ENCODE measurements at places on chromosomes 6 and 20. TPM values are rescaled to one million over a fixed set of nuclear protein-coding genes. Genes with fewer than 3 reads are reported as not detected.

The SLX4IP gene
- 4.0 TPM for total RNA-seq

DNA sequence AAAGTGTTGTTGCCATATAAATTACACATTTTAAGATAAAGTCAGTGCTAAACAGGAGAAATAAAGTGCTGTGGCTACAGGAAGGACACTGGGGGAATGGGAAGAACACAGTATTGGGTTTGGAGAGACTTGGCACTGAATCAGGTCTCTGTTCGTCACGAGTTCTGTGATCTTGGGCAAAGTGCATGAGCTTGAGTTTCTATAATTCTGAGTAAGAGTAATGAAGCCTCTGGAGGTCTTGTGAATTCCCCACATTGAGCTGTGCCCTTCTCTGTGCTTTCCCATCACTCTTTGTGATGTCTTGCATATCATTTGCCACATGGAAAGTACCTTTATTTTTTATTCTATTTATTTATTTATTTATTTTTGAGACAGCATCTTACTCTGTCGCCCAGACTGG, 16.8 kb upstream of the EEF1A1 start:
- H3K27me3 ChIP-seq, result no peaks in the 10 kb centered on the region
- no peak for DNase-seq
- no peak overlapping the region for H3K4me3 ChIP-seq
- no peaks in the 10 kb centered on the region for H3K36me3 ChIP-seq

GRCh38 chr20:44008806-44009678, 94.4 kb downstream of the TOX2 start:
- no peak overlapping the region for H3K4me3 ChIP-seq
- peaks cover 14% of the 10 kb centered on the region for H3K4me1 ChIP-seq
- DNase-seq, result no peak
- H3K27ac ChIP-seq, result peak overlapping the region; percentile 39

- peak overlapping the region; percentile 1 for H3K4me3 ChIP-seq
- H3K27me3 ChIP-seq, result no peaks in the 10 kb centered on the region
- H3K27ac ChIP-seq, result peak overlapping the region; percentile 86
- 0 out of 2 replicates have a peak, but pooled peaks cover 3% of the 10 kb centered on the region for H3K36me3 ChIP-seq
These were observed 22.5 kb upstream of the ECHDC1 start for GRCh38 chr6:127365874-127366273.

All from SJSA1 (cell line).